ENCODE measurements at places on chromosomes 2 and 18. TPM values are rescaled to one million over a fixed set of nuclear protein-coding genes. Genes with fewer than 3 reads are reported as not detected.
A peak's percentile ranks its signal among the peaks of the same experiment; 100 is the strongest.

The HAAO gene
- 2.3 TPM for total RNA-seq

The UGT1A3 gene
- not detected for total RNA-seq

The MAP3K20 gene
- total RNA-seq, result 402 TPM

The HNMT gene
- total RNA-seq, result 12.7 TPM

The LYG2 gene
- total RNA-seq, result not detected

The CABLES1 gene
- 3.3 TPM for total RNA-seq

The BBS5 gene
- total RNA-seq, result 7.4 TPM

GRCh38 chr2:112646102-112646719 lies 472 bp downstream of the SLC20A1 start:
- DNase-seq, result no peak

GRCh38 chr2:70199320-70199864 lies 8.6 kb upstream of the C2orf42 start:
- DNase-seq, result no peak

GRCh38 chr2:96353032-96353561 lies 17.5 kb downstream of the NCAPH start:
- DNase-seq, result peak; percentile 80

- no peak for DNase-seq
These were observed 425.3 kb downstream of the ZNF521 start for GRCh38 chr18:24926649-24927048.

DNA sequence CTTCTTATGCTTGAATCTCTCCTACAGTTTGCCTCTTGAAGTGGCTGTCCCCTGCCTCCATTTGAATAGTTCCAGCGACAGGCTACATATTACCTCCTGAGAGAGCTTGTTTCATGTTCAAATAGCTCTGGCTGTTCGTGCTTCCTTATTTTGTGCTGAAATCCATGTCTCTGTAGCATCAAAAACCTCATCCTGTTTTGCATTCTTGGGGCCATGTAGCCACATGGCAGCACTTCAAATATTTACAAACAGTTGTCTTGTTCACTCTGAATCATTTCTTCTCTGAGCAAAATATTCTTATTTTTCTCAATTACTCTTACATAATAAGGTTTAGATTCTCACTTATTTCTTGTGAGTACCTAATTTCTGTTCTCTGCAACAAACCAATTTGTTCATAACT lies 1243.1 kb upstream of the NXPH2 start:
- no peak for DNase-seq

GRCh38 chr2:65580824-65581223 lies 148.4 kb upstream of the SPRED2 start:
- no peak for DNase-seq

DNA sequence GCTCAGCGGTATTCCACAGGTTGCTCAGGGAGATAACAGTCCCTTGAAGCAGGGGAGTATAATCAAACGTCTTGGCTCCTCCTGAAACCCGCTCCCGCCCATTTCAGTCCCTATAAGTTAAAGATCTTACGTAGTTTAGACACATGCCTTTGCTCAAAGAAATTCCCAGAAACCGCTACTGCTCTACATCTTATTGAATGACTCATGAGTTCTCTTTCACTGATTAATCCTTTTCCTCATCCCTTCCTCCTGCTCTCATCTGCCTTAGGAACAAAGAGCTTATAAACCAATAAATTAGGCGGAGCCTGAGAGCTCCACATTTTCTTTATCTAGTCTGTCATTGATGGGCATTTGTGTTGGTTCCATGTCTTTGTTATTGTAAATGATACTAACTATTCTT lies 4.2 kb upstream of the SERPINB4 start:
- no peak for DNase-seq

GRCh38 chr2:23028106-23028505 lies 356.9 kb upstream of the KLHL29 start:
- DNase-seq, result no peak

DNA sequence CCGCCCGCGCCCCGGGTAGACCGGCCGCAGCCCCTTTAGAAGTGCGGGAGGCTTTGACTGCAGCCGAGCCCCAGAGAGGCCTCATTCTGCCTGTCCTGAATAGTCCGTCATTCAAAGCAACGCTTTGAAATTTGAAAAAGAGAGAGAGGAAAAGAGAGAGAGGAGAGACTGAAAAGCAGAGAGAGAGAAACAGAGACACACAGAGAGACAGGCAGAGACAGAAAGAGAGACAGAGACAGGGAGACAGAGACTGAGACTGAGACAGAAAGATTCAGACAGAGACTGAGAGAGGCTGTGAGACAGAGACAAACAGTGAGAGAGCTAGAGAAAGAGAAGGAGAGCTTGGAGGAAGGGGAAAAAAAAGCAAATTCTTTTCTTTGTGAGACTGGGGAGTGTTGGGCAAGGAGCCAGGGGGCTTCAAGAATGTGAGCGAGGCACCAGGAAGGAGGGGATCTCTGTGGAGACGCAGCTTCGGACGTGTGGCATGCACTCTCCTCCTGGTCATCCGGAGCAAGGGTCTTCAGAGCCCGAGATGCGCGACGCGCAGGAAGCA lies 73.1 kb downstream of the MYCN start:
- no peak for DNase-seq

DNA sequence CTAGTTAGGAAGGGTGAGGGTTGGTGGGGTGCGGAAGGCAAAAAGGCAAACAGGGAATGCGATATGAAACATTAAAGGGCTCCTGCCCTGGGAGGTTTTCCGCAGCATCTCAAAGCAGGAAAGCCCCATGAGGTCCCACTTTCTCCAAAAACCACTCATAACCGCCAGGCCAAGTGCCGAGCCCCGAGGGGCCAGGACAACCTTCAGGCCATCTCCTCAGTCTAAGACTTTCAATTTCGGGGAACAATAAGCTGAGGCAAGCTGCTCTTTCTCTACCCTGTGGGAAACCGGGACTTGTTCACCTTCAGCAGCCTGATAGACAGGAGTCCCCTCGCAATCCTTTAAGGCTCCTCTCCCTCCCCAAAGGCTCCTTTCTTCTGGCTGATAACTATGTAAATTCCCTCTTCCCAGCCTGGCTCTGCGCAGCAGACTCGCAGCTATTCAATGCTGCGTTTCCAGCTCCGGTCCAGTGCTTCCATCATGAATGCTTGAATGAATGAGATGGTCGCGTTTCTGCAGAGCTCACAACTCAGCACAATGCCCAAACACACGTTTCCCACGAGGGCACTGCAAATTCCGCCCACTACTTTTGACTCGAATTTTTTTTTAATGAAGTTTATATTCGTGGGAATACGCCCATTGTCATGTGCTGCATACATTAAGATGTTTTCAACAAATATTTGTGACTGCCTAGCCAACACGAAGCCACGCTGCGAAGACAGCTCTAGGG lies 1.4 kb downstream of the LAMA1 start:
- no peak for DNase-seq

DNA sequence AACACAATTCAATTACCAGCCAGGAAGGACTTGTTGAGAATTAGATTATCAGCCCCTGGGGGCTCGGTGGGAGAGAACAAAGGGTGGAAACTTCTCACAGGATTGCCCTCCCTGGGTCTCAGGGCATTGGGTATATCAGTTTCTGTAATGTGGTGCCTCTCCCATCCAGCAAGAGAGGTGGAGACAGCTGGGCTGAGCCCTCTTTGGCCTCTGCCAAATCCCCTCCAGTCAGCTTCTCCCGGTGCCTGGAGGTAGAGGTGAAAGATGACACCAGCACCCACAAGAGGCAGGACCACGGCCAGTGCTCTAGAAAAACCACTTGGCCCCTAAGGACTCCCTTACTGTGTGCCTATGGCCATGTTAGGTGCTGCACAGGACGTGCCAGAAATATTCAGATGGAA lies 179.7 kb downstream of the HAUS1 start:
- no peak for DNase-seq

- DNase-seq, result no peak
These were observed 484 bp upstream of the DARS1 start for GRCh38 chr2:135985826-135986393.

- no peak for DNase-seq
These were observed 85.6 kb upstream of the DCC start for GRCh38 chr18:52254367-52254766.

DNA sequence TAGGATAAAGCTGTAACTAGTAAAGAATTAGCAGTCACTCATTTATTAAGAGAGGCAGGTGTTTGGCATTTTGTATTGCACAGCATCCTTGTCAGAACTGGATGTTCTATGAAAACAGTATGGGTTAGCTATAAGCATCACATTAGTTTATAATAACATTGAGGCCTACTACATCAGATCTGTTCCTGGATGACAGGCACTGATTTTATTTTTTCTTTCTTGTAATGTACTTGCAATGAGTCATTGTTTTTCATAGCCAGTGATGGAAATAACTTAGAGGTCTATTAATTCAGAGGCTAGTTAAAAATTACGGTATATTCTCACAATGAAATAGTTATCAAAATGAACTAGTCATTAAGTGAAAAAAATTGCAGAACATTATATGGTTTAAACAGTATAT lies 13.0 kb upstream of the RMDN2 start:
- DNase-seq, result no peak

- no peak for DNase-seq
These were observed 96.6 kb upstream of the NOSTRIN start for GRCh38 chr2:168705534-168706470.

- no peak for DNase-seq
These were observed 261.6 kb downstream of the ASXL3 start for GRCh38 chr18:33839452-33840211.

DNA sequence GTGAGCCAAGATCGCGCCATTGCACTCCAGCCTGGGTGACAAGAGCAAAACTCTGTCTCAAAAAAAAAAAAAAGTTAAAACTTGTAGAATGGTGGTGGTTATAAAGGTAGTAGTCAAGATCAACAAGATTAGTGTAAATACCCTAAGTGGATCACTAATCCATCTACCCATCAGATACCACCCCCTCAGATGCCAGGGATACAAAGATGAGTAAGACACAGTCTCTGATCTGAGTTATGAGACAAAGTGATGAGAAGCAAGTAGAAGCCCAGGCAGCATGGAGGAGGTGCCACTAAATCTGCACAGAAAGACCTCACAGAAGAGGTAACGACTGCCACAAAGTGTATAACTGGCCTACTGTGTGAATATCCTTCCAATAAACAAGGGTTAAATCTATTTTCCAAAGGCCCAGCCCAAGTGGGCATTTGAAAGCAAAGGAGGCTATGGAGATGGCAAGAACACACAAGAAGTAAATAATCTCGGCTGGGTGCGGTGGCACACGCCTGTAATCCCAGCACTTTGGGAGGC lies 20.2 kb downstream of the NFE2L2 start:
- no peak for DNase-seq
